NCI-H460 (cell line): ENCODE measurements at places on chromosomes 11 and 22. TPM values are rescaled to one million over a fixed set of nuclear protein-coding genes. Genes with fewer than 3 reads are reported as not detected.

- no peak for DNase-seq
Measured at GRCh38 chr22:49010070-49010863, 817.4 kb downstream of the BRD1 start.

Gene MIOX
- total RNA-seq = 0.27 and 0.29 TPM in 2 replicates

DNA sequence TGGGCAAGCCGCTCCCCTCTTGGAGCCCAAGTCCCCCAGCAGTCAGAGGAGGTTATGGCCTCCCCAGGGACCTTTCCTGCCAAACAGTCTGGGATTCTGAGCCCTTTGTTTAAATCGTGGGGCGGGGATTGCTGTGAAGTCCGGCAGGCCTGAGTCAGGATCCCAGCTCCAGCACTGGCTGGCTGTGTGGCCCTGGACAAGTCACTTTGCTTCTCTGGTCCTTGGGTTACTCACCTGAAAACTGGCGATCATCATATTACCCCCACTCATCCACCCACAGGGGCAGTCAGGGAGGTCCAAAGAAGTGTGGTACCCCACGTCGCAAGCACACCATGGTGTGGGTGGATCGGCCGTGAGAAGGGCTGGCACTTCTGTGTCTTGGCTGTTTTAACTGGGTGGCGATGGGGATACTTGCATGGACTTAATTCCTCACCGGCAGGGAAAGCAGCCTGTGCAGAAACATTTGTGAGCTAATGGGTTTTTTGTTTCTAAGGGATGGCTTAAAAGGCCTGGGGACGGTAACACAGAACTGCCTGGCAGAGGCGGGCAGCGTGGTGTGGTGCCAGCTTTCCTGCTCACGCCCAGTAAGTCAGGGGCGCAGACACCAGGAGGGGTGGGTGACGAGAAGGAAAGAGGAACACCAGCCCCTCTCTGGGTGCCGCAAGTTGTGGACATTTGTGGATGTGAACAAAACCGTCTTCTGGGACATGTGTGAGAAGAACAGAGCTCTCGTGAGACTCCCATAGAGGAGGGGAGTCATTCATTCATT lies 31.6 kb upstream of the PRR5 start:
- no peak for DNase-seq

GRCh38 chr11:72389116-72389515 lies 45.2 kb downstream of the CLPB start:
- DNase-seq = no peak

DNA sequence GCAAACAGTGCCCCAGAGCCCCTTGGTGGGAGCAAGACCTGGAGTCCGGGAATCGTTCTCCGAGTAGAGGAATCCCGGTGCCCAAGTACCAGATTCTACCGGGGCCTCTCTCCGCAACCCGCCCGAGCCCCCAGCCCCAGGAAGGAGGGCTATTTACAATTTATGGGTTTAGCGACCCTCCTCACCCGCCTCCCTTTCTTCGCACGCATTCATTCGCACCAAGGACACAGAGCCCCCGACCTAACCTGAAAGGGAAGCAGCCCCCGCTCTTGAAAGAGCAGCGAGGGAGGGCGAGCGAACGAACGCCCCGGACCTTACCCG lies 628 bp downstream of the LRP4 start:
- no peak for DNase-seq

Gene TXNRD2
- total RNA-seq = 36.4 and 38.2 TPM in 2 replicates

Gene TNNT3
- not detected in 2 replicates for total RNA-seq

- DNase-seq = no peak
Measured at GRCh38 chr11:117337076-117337475, 9.4 kb downstream of the CEP164 start.

- DNase-seq = no peak
Measured at GRCh38 chr11:27228906-27229290, 134.1 kb downstream of the CCDC34 start.

Gene LRP4
- total RNA-seq = 0.54 and 0.81 TPM in 2 replicates

- DNase-seq = no peak
Measured at GRCh38 chr11:1673446-1674172, 23.4 kb upstream of the KRTAP5-6 start.

- DNase-seq = no peak
Measured at GRCh38 chr22:28940441-28940840, 57.1 kb downstream of the ZNRF3 start.

Gene MMP12
- not detected in 2 replicates for total RNA-seq

Gene TNNI2
- total RNA-seq = not detected in 2 replicates

Gene MPPED2
- not detected in 2 replicates for total RNA-seq

- DNase-seq = no peak
Measured at GRCh38 chr22:46158283-46158682, 8.0 kb downstream of the PPARA start.

DNA sequence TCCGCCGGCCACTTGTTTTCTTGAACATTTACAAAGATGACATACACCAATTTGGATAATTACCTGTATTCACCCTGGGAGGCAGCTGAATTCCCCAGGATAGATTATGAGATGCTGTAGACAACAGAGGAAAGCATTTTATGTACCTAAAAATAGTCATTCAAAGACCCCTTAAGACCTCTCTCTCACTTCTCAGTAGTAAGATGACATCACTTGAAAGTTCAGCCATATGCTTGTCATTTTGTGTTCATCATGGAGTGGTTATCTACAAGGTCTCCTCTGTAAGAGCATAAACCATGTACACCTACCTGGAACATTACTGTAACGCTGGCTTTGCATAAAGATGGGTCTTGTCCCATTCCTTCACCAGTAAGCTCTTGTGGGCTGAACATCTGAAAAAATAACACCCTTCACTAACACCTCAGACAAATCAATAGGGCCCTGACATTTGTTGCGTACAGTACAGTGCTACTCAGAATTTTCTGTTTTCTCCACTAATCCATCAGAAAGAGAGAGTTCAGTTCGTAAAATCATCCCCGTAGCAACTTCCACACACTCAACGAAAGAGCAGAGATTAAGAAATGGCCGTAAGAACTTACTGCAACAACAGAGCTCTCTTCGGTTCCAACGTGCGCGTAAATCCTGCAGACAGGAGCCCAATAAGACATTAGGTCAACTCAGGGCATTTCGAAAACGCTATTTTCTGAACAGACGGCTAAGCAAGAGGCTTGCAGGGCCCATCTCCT lies 15.6 kb upstream of the WDR74 start:
- DNase-seq = no peak

Gene KRTAP5-2
- total RNA-seq = not detected in 2 replicates

Gene TRPM5
- not detected in 2 replicates for total RNA-seq

DNA sequence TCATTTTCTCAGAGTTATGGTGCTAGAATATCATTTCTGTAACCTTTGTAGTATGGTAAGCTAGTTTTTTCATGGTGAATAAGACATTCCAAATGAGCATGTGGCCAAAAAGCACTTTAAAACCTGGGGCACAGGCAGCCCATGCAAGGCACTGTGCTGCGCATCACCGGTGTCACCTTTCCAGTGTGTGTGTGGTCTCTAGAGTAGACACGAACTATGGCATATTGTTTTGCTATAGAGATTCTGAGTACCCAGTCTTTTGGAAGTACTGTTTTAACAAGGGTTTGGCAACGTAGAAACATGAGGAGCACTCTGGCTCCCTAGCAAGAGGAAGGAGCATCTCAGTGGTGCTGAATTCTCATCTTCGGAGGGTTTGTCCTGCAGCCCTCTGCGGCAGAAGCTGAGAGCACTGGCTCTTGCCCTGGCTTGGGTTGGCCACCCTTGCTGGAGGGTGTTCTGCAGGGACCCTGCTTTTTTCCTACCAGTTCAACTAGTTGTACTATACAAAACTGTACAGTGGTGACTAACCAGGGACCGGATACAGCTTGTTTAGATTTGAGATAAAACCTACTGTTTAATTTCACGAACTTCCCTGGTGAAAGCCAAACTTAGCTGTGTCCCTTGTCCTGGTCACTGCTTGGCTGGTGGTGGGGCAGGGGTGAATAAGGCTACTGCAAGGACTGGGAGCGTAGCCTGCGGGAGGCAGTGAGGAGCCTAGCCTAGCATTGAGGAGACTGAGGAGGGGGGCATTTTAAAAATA lies 135.7 kb downstream of the ATXN10 start:
- DNase-seq = no peak

DNA sequence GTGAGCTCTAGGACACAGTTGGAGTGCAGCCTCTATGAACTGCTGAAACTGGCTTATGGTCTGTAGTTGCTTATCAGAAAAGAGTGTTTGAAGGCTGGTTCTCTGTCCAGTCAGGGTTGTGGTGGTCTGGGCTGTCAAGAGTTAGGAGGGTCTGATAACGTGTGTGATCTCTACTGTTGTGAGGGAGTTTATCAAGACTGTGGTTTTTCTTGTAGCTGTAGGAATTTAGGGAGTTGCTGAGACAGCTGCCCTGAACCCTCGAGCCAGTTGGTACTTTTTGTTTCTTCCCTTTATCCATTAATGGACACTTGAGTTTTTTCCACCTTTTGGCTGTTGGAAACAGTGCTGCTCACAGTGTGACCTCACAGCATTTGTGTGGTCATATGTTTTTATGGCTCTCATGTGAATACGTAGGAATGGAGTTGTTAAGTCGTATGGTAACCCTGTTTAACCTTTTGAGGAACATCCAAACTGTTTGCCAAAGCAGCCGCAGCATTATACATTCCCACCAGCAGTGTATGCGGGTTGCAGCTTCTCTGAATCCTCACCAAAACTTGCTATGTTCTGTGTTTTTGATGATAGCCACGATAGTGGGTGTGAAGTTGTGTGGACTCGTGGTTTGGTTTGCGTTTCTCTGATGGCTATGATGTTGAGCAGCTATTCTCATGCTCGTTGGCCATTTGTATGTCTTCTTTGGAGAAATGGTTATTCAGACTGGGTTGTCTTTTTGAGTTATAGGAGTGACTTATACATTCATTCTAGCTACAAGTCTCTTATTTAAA lies 20.9 kb upstream of the DGCR8 start:
- DNase-seq = no peak

DNA sequence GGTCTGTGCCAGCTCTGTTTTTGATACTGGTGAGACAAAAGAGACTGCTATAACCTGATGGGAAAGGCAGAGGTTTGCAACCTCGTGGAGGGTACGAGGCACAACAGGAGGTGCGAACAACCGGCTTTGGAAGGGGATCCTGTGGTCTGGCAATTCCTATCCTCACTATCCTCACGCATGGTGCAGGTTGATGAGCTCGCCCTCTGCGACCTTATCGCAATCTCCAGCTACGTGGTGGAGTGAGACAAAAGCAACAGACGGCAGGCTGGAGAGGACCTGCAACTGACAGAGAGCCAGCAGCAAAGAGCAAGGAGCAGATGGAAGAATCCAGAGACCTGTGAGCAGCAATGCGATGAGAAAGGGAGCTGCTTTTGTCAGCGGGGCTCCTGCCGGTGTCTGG lies 47.3 kb upstream of the TSKU start:
- no peak for DNase-seq

Gene NELL1
- not detected in 2 replicates for total RNA-seq

Gene UBE4A
- total RNA-seq = 45.1 and 47.6 TPM in 2 replicates
